Caki2 (cell line): ENCODE measurements at places on chromosomes 12 and 14. TPM values are rescaled to one million over a fixed set of nuclear protein-coding genes. Genes with fewer than 3 reads are reported as not detected.

Gene AQP5
- total RNA-seq: not detected in 2 replicates

Gene RND1
- 0.57 and 0.96 TPM in 2 replicates for total RNA-seq

Gene MYH6
- not detected in 2 replicates for total RNA-seq

Gene AGAP2
- total RNA-seq: 0.46 and 1.1 TPM in 2 replicates

Gene KIF5A
- not detected in 2 replicates for total RNA-seq

Gene CRY1
- total RNA-seq: 12.5 and 22.0 TPM in 2 replicates

Gene PIWIL1
- total RNA-seq: not detected in 2 replicates

Gene BCL2L2
- total RNA-seq: 4.0 and 8.6 TPM in 2 replicates

Gene ALDH2
- 176 and 178 TPM in 2 replicates for total RNA-seq

GRCh38 chr14:74531467-74531866 is 37.9 kb downstream of the ISCA2 start:
- DNase-seq: no peak

DNA sequence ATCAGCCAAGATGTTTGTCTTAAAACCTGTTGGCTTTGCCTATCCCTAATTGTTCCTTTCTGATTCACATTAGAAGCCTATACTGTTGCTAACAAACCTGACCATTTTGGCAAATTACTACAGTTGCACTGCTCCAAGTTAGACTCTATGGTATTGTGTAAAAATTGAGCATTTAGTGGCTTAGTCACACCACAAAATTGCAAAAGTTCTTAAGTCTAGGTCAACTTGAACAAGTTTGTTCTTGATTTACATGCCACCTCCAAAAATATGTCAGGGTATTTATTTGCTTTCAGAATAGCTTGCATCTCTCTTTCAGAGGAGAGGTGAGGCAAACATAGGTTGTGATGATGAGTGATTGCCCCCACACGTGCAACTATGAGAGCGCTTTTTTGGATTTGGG is 27.0 kb upstream of the PTHLH start:
- DNase-seq: no peak

DNA sequence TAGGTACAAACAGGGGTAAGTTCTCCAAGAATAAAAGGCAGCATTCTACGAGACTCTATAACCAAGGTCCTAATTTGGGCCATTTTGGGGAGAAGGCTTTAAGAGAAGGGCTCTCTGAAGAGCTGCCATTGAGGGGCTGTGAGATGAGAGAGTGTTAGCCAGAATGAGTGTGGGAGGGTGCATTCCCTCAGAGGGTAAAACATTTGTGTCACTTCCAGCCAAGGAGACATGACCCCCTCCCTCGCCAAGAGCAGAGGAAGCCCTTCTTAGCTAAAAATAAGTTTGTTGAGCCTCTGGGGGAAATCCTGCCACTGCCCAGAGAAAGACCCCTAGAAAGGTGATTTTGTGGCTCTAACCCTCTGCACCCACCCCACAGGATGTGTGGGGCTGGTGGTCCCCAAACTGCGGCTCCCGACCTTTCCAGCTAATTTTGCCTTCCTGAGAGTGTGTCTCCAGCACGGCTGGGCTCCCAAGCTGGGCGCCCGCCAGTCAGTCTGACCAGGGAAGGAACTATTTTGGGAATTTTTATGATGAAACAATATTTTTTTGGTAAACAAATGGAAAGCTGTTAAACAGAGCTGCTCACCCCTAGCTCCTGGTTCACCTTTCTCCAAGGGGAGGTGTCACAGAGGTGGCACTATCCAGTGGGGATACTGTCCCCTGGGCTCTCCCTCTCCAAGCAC is 65.9 kb upstream of the JDP2 start:
- no peak for DNase-seq

DNA sequence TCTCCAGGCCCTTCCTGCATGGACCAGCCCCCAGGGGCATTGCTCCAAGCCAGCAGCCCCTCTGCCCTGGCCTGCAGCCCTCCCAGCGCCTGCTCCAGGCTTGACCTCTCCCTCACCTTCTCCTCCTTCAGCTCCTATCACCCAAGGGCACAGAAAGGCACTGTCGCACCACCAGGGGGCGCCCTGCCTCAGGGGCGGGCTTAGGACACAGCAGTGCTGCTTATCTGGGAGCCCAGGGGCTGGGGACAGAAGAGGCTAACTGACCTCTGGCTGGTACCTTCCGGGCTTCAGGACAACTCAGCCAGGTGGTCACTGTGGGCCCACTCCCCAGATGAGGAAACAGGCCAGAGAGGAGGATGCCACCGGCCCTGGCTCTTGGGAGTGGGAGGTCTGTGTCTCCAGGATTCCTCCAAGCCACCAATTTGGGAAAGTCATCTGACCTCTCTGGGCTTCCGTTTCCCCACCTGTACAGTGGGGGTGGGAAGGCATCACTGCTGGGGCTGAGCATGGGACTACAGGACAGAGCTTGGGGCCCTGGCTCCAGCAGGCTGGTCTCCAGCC is 25.3 kb upstream of the GPR132 start:
- DNase-seq: peak; percentile 79

- DNase-seq: no peak
Observed at GRCh38 chr12:110995615-110996014, 75.2 kb upstream of the MYL2 start.

GRCh38 chr14:60884134-60884533 is 96.7 kb downstream of the TRMT5 start:
- DNase-seq: no peak

- no peak for DNase-seq
Observed at GRCh38 chr14:22276913-22277816, 311.9 kb downstream of the DAD1 start.

DNA sequence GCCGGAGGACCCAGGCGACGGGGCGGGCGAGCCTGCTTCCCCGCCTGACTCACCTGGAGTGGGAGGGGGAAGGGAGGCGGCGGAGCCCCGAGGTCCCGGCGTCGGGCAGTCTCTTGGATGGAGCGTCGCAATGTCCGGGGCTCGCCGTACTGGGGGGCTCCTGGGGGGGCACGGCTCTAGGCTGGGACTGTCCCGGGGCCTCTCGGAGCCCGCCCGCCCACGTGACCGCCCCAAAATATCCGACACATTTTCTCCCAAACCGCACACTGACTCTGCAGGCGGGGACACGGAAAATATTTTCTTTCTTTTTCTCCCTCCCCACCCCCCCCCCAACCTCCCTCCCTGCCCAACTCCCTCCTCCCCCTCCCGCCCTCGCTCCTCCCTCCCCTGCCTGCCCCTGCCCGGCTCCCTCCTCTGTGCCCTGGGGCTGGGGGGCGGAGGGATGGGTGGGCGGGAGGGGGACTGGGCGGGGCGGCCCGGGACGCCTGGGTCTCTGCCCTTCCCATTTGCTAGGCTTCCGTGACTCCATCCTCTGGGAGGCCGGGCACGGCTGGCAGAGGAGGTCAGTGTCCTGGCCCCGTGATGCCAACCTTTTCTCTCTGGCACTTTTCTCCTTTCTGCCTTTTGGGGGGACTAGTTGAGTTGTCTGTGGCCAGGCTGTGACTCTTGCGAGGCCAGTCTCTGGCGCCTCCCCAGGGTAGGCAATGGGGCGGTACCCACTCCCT is at the start of gene RARG:
RARG (minus strand) TSS at position 289 of the 725 bp plus-strand sequence. CDS start 4,664 bp downstream, outside the sequence.
- DNase-seq: peak; percentile 84

GRCh38 chr12:56222531-56222895 is 791 bp upstream of the RNF41 start:
- no peak for DNase-seq

- DNase-seq: peak; percentile 56
Observed at GRCh38 chr12:111812881-111813741, 28.9 kb upstream of the MAPKAPK5 start.

DNA sequence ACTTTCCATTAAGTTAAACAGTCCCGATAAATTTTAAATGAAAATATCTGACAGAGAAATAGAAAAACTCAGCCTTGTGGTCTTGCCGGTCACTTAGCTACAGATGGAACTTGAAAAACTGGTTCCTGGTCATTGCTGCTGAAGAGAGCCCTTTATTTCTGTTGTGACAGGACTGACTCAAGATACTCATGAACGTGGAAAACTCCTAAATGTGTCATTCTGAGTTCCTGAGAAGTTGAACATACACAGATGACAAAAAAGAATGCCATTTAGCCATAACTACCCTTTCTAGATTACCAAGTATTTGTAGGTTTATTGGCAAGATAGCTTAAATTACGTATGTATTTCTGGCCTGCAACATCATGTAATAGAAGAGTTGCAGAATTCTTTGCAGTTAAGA is 134.2 kb downstream of the HMGA2 start:
- no peak for DNase-seq

DNA sequence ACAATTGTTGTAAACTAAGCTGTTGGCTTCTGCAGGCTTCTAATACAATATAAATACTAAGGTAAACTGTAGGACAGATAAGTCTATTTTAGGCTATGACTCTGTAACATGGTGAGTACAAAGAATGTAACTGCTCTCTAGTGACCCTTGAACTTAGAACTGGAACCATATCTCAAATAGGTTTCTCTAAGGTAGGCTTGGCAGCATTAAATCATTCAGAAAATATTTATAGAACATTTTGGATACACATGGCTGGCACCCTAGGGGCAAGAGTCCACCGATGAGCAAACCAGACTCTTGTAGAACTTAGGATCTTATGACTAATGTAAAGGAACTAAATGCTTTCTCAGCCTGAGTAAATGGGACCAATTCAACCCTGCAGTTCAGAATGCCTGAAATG is 19.4 kb upstream of the SLC25A3 start:
- peak; percentile 63 for DNase-seq

- no peak for DNase-seq
Observed at GRCh38 chr12:69338120-69338859, 9.9 kb upstream of the LYZ start.

GRCh38 chr12:111188436-111188835 is 180.5 kb downstream of the PHETA1 start:
- DNase-seq: no peak

DNA sequence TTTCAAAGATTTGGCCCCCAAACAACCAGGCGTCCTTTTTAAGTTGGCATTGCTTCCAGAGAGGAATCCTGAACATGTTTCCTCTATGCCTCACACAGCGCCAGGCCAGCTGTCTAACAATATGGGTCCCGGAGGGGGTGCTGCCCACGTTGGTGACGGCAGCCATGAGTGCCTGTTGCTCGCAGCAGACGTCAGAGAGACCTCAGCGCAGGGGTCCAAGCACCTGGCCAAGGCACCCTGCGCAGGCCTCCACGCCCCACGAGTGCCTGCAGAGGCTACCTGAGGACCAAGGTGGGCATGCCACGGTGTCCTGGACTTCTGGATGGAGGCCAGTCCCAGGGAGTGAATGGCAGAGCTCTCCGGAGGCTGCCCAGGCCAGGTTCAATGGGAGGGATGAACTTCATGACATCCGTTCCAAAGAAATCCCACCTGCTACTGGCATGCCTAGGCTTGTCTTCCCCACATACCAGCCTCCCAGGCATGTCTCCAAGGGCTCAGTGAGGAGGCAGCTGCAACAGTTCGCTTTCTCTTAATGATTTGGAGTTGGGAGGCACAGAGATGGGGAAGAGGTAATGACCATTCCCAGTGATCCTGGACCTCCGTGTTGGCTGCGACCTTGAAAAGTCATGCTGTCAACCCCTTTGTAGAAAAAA is 11.6 kb upstream of the FOXN3 start:
- DNase-seq: peak; percentile 22

DNA sequence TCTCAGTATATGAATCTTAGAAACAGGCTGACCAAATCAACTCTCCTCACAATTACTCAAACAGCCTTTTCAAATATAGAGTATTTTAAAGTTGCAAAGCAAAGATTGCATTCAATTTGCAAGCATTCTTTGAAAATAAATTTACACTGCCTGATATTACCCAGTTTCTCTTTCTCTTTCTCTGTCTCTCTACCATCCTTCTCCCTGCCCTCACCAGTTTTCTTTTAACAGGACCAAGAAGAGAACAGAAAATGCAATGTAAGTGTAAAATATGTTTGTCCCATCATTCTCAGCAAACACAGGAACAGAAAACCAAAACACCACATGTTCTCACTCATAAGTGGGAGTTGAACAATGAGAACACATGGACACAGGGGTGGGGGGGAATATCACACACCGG is 520.3 kb upstream of the USP15 start:
- DNase-seq: no peak

- no peak for DNase-seq
Observed at GRCh38 chr12:5901416-5901815, 43.6 kb downstream of the ANO2 start.

GRCh38 chr12:7788294-7788660 is 925 bp upstream of the NANOG start:
- DNase-seq: no peak

DNA sequence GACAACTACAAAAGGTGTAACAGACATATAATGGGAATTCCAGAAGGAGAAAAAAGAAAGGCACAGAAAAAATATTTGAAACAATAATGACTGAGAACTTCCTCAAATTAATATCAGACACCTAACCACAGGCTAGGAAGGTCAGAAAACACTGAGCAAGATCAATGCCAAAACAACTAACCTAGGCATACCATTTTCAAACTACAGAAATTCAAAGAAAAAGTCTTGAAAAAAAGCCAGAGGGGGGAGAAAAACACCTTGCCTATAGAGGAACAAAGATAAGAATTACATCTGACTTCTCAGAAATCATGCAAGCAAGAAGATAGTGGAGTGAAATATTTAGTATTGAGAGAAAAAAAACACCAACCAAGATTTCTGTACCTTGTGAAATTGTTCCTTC is 77.8 kb downstream of the RIN3 start:
- no peak for DNase-seq

GRCh38 chr12:57637364-57637763 is 4.4 kb upstream of the B4GALNT1 start:
- DNase-seq: no peak

DNA sequence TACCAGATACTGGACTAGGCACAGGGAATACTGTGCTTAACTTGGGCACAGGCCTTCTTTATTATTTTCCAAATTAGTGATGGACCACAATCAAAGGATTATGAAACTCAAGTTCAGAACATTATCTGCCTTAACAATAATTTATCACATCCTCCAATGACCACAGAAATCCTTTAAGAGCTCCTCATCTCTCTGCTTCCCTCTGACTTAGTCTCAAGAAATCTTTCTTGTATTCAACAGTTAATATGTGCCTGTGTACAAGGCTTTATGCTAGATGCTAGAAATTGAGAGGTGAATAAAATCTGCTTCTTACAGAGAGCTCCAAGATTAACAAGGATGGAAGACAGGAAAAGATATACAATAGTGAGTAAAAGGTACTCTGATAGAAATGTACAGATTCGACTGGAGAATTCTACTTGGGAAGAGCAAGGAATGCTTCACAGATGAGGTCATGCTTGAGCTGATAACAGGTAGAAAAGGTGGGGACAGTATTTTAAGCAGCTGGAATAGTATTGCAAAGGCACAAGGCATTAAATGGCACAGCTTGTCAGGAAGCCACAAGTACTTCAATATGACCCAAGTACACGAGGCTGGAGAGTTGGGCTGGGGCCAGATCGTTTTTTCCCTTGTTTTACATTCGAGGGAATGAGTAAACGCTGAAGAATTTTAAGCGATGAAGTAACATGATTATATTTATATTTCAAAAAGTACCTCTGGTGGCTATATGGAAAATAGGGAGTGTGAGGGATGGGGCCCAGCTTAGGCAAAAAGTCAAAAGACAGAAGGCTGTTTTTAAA is 55.1 kb upstream of the ARID2 start:
- peak; percentile 44 for DNase-seq

GRCh38 chr12:26195250-26195640 is at the start of gene SSPN:
Gene SSPN, plus strand, starts transcription at chr12:26195573. Its CDS starts 100 bp downstream, at chr12:26195673.
- peak; percentile 51 for DNase-seq

DNA sequence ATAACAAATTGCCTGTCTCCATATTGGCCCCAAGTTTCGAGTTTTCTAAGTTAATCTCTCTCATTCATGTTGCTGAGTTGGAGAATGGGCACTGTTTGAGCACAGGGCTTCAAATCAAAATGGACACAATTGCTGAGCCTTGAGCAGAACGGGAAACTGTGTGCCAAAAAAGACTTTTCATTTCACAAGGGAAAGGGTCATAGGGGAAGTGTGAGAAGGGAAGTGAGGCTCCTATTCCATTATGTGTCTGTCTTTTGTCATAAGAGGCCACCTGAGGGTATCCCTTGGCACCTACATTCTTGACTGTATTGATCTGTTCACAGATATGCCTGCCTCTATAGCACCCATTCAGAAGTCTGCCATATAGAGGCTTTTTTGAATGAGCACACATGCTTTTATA is 59.1 kb downstream of the TTLL5 start:
- no peak for DNase-seq
